ENCODE measurements at places on chromosomes 3 and 15. TPM values are rescaled to one million over a fixed set of nuclear protein-coding genes. Genes with fewer than 3 reads are reported as not detected.

DNA sequence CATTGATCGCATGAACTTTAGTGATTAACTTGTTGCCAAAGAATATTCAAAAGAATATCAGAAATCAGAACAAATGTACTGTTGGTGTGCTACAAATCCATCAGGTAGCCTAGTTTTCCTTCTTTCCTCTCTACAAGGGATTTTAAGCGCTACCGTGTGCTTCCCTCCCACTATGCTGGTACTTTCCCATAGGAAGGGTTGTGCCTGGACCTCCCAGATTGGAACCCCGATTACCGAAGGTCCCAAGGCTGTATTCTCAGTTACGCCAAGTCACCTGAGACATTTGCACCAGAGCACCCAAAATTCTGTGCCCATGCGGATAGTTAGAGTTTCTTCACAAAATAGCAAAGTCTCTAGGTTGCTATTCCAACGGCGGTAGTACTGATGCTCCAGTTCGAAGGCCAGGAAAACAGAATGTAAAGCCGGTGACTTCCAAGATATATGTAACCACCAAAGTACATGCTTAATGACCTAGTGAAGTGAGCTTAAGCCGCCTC is 23.4 kb upstream of the GATM start:
- H3K27ac ChIP-seq, result peak overlapping the region; percentile 96
- H3K4me1 ChIP-seq, result no peaks in the 10 kb centered on the region
- no peak for DNase-seq
- H3K27me3 ChIP-seq, result no peaks in the 10 kb centered on the region
- H3K4me3 ChIP-seq, result peak overlapping the region; percentile 97

DNA sequence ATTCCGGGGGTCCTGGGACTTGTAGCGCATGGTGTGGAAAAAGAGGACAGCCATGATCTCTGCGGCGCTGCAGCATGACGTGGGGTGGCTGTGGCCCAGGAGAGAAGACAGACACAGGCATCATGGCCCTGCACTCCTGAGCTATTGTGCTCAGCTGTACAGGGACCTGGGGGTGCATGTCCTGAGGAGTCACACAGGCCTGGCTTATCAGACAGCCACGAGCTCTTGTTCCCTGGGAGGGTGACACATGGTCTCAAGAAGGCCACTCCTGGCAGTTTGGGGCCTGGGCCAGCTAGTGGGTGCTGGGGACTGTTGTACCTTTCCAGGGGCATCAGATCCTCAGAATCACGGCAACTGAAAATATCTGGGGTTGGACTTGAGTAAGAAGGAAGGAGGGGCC is 13.7 kb downstream of the TKT start:
- no peaks in the 10 kb centered on the region for H3K36me3 ChIP-seq
- H3K4me1 ChIP-seq, result no peaks in the 10 kb centered on the region
- no peak for DNase-seq
- H3K4me3 ChIP-seq, result no peak overlapping the region

DNA sequence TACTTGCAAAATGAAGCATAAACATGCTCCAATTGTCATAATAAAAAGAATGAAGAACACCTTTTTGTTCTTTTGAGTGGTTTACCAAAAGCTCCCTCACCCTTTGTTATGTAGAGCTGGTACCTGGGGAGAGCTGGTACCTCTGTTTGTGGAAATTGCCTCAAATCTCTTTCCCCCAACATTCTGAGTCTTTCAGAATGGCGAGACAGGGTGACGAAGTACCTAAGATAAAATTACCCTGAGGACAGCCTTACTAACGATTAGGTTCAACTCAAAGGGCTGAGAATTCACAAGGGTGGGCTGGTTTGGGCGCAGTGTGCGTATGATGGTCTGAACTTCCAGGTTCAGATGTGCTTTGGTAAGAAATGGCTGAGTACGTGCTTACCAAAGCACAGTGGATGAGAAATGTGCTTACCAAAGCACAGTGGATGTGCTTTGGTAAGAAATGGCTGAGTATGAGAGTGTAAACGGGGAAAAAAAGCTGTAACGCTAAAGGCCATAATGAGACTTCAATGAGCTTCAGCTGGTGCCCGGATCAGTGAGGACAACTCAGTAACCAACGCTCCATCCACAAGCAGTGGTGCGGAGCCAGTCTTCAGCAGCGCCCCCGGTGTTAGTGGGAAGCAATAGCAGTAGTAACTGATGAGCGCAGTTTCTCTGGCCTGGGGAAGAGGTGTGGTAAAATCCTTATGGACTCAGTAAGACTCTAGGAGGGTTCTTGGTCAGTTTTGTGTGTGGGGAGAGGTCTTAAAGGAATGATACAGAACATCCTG is 72.3 kb upstream of the LRIG1 start:
- no peaks in the 10 kb centered on the region for H3K4me1 ChIP-seq
- H3K4me3 ChIP-seq, result no peak overlapping the region
- DNase-seq, result no peak
- H3K27ac ChIP-seq, result no peak overlapping the region

DNA sequence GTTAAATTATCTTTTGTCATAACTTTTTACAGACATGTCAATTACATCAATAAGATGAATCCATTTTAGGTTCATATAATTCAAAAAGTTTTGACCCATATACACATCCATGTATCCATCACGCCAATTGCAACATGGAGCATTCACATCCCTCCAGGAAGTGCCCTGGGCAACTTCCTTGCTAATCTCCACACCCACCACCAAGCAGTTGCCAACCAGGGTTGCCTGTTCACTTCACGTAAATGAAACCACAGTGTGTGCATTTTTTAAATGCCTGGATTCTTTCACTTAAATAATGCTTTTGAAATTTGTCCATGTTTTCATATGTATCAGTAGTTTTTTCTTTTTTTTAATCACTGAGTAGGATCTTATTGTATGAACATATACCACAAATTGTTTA is 40.7 kb upstream of the LYZL4 start:
- no peak overlapping the region for H3K4me3 ChIP-seq
- DNase-seq, result no peak
- H3K27ac ChIP-seq, result no peak overlapping the region
- H3K4me1 ChIP-seq, result no peaks in the 10 kb centered on the region
- H3K36me3 ChIP-seq, result no peaks in the 10 kb centered on the region

The PSTPIP1 gene
- 3.9 TPM for total RNA-seq

The SQOR gene
- 60.3 TPM for total RNA-seq

The LINGO1 gene
- 1.2 TPM for total RNA-seq

The LSG1 gene
- 57.0 TPM for total RNA-seq

The CDC25A gene
- 0.80 TPM for total RNA-seq

All from breast epithelium (tissue), 4 donors.